ENCODE measurements at places on chromosomes 11 and 22.

GRCh38 chr22:31739795-31740201 lies 10.1 kb downstream of the PRR14L start:
- no peak for DNase-seq

DNA sequence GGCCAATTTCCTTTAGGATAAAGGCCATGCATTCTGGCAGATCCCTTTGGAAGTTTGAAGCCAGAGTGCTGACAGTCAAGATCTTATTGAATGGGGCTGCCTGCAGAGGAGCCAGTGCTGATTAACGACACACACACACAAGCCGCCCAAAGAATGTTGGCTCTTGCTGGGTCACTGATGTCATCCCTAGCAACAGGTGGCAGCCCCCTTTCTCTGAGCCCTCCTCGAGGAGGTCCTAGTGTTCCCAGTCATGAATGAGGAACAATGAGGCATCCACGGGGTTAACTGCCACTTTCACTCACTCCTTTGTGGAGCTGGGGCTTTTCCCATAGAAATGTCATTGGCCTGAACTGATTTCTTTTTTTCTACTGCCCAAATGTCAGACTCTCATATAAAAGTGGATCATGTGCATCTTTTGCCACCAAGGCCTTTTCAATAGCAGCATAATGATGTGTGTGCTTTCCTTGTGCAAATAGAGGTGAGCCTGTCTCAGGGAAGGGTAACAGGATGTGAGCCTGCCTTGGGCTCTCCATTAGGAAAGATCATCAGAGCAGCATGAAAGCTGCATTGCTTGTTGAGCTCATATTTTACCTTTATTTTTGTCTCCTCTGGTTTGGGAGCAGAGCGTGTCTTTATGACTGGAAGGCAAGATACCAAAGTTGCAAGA lies 301.8 kb upstream of the MTNR1B start:
- DNase-seq = no peak

- no peak for DNase-seq
Observed at GRCh38 chr11:28245131-28245530, 136.9 kb downstream of the METTL15 start.

DNA sequence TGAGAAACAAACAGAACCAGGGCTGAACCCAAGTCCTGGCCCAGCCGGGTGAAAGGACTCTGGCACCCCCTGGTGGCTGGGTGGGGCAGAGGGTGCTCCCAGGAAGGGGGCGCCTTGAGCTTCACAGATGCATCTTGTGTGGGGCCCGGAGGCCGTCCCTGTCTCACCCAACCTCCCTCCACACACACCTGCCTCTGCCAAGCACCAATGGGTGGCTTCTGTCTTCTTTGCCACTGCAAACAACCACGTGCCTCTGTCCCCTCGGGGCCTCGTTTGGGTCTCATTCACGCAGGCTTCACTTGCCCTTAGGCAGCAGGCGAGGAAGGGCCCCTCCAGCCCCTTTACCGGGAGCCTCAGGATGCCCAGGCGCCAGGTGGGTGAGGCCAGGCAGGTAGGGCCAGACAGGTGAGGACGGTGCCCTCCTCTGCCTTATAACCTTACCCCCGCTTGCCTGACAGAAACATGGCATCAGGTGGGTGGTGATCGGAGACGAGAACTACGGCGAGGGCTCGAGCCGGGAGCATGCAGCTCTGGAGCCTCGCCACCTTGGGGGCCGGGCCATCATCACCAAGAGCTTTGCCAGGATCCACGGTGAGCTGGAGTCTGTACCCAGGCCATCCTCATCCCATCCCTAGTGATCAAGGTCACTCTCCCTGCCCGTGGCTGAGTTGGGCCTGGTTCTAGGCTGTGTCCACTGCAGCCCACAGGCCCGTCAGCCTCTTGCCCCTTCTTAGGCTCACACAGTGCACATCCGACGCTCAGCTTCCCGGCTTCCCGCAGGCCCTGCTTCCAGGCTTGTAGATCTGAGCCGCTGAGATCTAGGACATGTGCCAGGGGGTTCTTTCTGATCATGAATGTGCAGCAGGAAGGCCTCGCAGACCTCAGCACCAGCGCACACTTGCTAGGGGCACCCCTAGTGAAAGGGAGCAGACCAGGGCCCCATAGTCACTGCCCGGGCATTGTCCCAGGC lies 17.2 kb downstream of the POLR3H start:
- peak; percentile 69 for DNase-seq

GRCh38 chr11:93054881-93055280 lies 85.4 kb downstream of the MTNR1B start:
- DNase-seq = no peak

- no peak for DNase-seq
Observed at GRCh38 chr11:66418986-66419308, 1.9 kb upstream of the NPAS4 start.

GRCh38 chr11:70517203-70517602 lies 118.9 kb downstream of the CTTN start:
- DNase-seq = no peak

GRCh38 chr11:42576318-42576717 lies 735.5 kb upstream of the API5 start:
- no peak for DNase-seq

DNA sequence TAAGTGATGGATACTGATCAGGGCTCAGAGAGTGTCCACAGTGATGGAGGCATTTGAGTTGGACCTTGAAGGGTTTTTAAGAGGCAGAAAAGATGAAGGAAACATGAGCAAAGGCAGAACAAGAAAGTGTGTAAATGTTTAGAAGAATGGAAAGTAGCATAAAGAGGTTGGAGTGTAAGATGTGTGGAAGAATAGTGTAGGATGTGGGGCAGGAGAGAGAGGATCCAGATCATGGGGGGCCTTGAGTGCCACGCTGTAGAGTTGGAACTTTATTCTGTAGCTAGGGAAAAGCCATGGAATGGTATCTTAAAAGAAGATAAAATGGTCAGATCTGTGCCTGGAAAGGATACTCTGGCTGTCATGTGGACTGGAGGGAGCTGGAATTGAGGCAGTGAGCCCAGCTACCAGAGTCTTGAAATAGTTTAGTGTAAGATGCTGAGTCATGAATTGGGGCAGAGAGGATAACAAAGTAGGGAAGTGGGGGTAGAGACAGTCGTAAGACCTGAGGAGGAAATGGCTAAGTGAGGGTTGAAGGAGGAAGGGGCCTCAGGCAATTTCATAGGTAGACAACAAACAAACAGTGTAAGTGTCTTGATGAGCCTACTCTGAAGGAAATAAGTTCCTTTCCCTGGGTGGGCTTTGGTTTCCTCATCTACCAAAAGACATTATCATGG lies 6.7 kb downstream of the KCNE3 start:
- no peak for DNase-seq

- DNase-seq = no peak
Observed at GRCh38 chr11:74559934-74560309, 32.5 kb upstream of the POLD3 start.

DNA sequence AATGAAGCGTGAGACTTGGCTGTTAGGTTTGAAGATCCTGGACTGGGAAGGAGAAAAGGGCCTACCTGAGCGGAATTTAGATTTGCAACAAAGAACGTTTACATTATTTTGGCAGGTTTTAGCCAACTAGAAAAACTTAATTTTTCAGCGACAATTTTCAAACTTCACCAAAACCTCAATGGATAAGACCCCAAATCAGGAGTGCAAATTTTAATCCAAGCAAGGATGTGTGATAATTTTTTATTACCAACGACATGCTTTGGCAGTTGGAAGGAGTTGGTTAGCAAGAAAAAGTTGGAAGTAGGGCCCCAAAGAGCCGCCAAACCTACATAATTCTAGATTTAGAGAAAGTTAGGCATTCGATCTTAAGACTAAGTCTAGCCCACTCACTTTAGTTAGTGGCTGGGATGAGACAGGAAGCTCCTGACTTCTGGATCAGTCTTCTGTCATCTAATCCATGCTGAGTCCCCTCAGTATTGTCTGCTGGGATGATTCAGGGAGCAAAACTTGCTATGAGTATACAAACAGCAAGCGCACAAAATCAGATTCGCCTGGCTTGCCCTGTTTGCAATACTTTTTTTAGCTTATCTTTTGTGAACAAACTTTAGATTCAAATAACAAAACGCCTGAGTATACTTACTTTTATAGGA lies 787 bp upstream of the RDX start:
- no peak for DNase-seq

- peak; percentile 34 for DNase-seq
Observed at GRCh38 chr22:40348025-40348658, 1.8 kb downstream of the ADSL start.

DNA sequence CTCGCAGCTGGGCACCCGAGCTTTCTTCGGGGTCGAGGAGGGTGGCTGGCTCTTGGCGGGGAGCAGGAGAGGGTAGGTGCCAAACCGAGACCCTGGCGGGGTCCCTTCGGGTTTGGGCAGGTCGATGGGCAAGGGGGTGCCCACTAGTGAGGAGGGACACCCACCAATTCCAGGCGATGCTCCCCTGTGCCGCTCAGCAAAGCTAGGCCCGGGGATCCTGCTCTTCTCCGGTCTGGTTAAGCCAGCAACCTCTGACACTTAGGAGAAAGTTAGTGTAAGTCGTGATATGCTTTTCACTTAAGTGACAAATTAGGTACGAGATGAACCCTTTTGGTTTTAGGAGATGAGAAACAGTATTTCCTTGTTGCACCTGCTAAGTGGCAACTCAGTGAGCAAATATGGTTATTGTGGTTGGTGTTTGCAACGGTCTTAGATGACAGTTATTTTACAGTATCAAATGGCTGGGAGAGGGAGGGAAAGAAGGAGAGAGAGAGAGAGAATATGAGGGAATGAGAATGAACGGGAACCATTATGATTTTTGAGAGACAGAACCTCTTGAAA lies 565 bp downstream of the NUCB2 start:
- no peak for DNase-seq

DNA sequence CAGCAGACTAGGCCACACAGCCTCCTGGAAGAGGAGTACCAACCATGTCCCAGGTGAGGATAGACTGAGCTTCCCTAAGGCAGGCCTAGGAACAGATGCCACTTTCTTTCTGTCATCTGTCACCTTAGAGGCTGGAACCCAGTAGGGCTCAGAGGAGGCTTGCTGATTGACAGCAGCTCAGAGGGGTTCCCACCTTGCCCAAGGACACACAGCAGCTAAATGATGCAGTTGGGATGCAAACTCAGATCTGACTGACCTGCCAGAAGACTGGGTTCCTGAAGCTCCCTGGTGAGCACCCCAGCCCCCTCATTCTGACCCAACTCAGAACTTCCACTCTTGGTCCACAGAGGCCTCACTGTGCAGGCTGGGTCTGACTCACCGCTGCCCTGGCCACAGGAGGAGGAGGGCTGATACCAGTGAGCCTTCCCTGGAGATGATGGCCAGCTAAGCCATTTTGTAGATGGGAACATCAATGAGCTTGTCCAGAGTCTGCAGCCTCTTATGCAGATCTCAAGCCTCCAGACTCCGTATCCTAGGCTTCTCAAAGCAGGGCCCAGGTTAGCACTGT lies 14.0 kb downstream of the CAPN5 start:
- no peak for DNase-seq

DNA sequence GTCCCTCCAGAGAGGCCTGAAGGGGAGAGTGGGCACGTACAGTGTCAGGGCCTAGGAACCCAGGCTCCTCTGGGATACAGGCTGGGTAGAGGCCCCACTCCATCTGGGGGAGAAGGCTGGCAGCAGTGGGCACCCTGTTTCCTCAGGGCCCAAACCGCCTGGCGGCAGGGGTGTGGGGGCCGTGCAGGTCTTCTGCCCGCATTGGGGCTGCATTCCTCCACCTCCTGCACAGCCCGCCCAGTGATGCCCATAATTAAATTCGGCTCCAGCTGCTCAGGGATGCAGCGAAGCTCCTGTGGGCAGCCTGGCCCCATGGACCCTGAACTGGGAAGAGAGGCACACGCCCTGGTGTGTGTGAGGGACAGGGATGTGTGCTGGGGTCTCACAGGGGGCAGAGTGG lies 35.4 kb downstream of the KCNQ1OT1 start:
- no peak for DNase-seq

DNA sequence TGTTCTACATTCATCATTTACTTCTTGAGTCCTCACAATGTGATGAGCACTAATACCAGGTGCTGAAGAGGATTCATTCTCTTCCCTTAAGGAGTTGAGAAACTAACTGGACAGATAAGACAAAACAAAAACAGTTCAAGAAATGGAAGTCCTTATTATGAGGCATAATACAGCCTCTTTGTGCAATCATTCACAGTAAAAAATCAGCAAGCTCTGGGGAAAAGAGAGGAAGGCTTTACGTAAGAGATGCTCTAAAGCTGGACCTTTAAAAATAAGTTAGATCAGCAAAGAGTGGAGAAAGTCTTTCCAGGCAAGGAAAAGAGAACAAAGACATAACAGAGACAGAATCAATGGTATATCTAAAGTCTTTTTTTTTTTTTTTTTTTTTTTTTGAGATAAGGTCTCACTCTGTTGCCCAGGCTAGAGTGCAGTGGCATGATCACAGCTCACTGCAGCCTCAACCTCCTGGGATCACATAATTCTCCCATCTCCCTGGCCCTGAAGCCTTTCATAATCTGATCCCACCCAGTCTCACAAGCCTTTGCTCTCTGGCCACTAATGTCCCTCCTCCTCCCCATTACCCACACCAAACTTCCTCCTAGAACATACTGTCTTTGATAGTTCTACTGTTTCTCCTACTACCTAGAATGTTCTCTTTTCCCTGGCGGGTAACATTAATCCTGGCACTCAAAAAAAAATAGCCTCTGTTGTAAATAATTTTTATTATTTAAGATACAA lies 40.9 kb downstream of the MRTFA start:
- DNase-seq = no peak

- DNase-seq = peak; percentile 24
Observed at GRCh38 chr22:33049119-33049729, 9.0 kb downstream of the SYN3 start.

- no peak for DNase-seq
Observed at GRCh38 chr11:82034527-82034926, 699.1 kb downstream of the FAM181B start.

DNA sequence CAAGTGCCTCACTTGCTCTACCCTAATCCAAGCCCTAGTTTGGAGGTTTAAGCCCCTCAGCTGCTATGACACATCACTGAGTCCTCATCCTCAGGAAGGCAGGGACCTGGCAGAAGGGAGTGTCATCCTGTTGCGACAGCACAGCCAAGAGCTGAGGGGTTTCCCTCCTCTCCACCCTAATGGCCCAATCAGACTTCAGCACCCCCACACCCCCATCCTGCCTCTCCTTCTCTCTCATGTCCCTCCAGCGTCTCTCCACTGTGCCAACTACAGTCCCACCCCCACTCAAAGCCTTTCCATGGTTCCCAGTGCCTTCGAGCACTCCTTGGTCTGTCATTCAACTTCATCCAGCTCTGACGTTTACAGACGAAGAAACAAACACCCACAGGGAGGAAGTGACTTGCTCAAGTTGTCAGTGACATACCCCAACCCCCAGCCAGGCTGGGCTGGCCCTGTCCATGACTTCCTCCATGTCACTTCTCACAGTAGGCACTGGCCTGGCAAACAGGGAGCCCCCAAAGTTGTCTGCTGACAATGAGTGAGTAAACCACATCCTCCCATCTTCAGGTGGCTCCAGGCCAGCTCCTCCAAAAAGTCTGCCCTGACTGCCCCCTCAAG lies 15.6 kb downstream of the ARAP1 start:
- DNase-seq = no peak

- DNase-seq = no peak
Observed at GRCh38 chr11:77071671-77072605, 5.2 kb downstream of the CAPN5 start.

GRCh38 chr11:83249972-83250593 lies 36.1 kb downstream of the CCDC90B start:
- DNase-seq = no peak

- no peak for DNase-seq
Observed at GRCh38 chr22:18023509-18024275, 669 bp downstream of the MICAL3 start.

- no peak for DNase-seq
Observed at GRCh38 chr11:71342116-71342515, 89.7 kb upstream of the SHANK2 start.

- DNase-seq = no peak
Observed at GRCh38 chr11:32529994-32530588, 53.5 kb upstream of the EIF3M start.

Data from activated naive CD4-positive, alpha-beta T cell (primary cell).